ENCODE measurements at places on chromosomes 2 and 18.

DNA sequence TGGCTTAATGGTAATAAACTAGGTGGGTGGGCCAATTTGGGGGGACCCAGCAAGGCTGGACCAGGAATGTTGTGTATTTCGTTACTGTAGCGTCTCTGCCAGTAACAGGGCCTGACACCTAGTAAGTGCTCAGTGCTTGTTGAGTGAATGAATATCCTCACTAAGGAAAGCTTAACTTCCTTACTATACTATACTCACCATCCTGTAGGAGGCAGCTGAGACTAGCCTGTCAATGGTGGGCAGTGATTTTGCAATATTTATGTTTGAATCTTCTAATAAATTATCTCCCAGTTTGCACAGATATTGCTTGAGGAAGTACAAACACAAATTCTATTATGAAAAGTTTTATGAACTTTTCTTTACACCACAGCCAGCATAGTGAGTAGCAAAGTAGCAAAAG lies 370.7 kb upstream of the SYT4 start:
- no peak for DNase-seq

DNA sequence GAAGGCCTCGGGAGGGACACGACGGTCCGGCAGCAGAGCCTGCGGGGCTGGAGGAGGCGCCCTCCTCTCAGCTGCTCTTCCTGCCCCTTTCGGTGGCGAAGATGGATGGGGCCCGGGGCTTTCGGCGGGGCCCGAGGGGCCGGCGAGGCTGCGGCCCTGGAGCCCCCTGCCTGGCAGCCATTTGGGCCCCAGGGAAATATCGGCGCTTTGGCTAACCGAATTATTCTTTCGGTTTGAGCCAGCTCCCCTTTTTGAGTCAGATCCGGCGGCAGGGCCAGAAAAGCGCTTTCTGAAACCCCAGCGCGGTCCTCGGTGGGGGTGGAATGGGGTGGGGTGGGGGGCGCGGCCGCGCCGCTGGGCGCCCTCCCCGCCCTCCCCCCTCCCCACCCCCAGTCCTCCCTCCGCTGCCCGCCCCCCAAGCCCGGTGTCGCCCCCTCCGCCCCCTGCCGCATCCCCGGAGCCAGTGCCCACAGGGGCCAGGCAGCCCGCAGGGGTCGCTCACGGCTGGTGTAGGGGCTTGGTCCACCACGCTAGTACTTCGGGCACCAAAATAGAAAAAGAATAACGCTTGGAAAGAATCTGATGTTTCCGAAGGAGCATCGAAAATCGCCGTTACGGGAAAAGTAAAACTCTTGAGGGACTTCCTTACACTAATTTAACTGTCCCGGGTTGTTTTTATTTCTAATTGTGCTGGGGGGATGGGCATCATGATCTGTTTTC lies 9.1 kb upstream of the ARID5A start:
- DNase-seq, result no peak

GRCh38 chr2:156537141-156537540 lies 101.0 kb downstream of the GPD2 start:
- DNase-seq, result no peak

GRCh38 chr2:26757873-26758789 lies 6.0 kb upstream of the SLC35F6 start:
- no peak for DNase-seq

DNA sequence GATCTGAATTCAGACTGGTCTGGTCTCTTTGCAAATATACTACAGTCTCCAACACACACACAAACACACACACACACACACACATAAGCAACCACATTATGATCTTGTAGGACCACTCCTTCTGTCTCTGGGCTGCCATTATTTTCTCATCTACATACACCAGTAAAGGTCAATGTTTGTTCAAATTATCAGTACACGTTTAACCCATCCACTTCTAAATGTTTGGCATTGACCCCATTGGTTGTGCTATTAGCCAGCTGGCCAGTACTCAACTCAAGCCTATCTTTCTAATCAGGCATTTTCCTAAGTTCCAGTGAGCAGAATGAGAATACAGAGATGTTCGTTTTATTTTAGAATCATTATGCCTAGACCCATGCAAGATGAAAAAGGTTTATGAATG lies 186.4 kb downstream of the CNTNAP5 start:
- DNase-seq, result no peak

GRCh38 chr2:3265471-3265870 lies 112.1 kb downstream of the EIPR1 start:
- no peak for DNase-seq

DNA sequence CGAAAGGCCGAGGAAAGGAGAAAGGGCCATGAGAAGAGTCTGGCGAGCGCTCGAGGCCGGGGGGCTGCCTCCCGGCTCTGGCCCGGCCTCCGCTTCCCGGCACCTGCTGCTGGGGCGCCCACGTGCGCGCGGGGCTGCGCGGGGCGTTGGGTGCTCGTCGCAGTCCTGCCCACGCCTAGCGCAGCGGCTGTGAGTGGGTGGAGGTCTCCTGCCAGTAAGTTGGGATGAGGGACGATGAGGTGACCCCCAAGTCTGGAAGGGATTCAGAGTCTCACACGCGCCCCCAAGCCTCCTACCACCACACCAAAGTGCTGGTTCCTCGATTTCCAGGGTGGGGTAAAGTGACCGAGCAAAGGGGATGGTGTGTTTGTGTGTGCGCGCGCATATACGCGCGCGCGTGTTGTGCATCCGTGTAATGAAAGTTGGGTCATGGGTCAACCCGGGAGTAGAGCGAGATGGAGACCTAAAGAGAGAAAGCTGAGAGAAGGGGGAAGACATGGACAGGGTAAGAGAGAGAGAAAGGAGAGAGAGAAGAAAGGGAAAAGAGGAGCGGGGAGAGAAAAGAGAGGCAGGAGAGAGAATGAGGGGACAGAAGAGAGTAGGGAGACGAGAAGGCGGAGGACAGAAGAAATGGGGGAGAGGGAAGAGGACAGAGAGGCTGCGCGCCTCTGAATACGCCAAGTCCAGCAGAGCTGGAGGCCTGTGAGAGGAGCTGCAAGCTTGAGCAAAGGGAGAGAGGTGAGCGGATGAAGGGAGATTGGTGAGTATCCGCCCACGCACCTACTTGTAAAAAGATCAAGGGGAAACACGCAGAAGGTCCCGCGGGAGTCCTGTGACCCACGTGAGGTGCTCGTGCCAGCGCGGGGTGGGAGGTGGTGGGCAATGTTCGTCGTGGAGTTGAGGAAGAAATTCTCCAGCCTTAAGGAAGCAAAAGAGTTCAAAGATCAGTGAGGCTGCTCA lies 1.7 kb upstream of the NETO1 start:
- no peak for DNase-seq

DNA sequence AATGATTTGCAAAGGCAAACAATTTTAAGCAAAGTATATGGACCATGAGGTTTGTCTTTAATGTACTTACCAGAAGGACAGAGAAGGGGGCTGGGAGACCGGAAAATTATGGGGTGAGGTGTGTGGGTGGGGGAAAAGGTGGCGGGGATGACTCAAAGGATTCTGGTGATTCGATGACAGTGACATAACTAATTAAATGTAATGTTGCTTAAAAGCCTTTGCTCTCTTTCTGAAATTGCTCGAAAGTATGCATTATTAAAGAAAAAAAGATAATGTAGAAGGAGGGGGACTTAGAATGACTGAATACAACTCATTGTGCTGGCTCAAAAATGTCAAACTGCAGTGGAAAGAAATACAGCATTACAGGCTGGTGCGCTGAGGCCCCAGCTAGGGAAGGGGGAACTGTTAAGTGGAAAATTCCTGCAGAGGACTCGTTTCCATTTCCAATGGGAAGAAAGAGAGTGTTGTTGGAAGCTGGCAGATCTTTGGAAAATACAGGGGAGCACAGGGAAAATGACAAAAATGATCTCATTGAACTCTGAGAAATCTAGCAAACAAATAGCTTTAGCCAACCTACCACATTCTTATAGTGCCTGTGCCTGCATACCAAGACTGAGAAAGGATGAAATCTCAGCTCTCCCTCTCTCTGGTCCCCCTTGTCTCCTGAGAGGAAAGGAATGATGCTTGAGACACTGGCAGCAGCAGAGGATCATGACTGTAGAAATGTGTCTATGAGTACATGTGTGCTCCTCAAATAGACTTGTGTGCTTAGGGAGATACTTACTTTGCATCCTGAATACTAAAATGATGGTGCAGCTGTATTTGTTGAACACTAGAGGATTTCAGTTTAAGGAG lies 632.4 kb downstream of the NYAP2 start:
- DNase-seq, result no peak

DNA sequence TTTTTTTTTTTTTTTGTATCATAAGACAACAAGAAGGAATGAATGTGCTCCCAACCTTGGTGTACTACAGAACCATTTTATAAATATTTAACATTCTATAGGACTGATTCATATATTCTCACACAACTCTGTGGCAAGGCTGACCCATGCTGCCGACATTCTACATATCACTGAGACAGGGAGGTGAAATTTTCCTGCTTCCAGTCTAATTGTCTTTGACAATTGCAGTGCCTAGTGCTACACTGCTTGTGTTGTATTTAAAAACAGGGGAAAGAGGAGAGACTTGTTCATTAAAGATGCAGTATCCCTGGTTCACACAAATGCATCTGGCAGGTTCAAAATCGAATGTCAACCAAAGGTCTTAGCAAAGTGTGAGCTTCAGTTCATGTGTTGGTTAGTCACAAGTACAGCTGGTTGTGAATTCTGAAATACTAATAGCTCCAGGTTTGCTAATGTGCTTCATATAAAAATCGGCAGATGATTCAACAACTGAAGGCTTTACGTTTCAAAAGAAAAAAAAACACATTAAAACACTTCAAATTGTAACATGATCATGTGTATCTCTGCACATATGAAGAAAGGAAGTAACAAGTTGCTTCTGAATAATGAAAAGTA lies 130.8 kb downstream of the FIGN start:
- DNase-seq, result no peak

DNA sequence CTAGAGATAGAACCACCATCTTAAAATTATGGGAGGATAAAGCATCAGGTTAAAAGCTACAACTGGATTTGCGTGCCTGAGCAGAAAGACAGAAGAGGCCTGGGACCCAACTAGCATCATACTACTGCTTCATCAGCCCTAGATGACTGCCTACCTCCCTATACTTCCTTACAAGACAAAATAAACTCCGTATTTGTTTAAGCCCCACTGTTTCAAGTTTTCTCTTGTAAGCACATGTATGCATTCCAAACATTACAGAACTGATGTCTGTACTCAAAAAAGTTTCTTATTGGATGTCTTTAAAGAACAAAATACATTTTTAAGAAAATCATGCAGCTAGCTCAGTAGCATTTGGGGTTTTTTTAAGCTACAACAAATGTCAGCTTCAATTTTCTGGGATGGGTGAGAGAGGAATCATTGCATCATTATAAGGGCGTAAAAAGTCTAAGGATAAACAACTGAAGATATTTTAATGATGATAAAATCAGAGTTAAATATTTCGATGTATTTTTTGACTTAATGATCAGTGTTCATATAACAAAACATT lies 213.1 kb downstream of the EXOC6B start:
- DNase-seq, result no peak

- DNase-seq, result no peak
These were observed 5.3 kb downstream of the NRP2 start for GRCh38 chr2:205687641-205687956.

DNA sequence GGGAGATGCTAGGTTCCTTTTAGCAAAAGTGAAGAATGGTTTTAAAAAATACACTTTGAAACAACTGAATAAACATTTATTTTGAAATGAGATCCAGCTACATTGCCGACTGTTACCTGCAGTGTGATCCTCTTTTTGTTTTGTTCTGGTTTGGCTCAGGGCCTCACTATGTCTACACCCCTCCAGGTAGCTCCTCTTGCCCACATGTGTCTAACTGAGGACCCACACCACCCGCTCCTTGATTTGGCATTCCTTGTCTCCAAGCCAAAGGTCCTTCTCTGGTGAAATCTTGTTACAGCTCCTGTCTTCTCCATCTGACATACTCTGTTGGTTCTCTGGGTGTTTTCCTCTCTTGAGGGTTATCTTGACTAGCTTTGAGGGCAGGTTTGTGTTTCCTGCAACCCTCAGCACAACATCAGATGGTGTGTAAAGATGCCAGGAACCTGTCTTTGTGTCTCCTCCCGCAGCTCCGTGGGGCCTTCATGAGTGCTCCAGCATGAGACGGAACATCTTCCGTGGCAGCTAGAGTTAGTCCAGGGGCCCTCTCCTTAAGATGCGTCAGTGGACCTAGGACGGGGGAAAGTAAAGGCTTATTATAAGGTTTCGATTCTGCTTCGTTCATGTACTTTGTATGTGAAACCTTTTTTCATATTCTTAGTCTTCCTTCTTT lies 32.1 kb downstream of the MAP4K4 start:
- DNase-seq, result no peak

DNA sequence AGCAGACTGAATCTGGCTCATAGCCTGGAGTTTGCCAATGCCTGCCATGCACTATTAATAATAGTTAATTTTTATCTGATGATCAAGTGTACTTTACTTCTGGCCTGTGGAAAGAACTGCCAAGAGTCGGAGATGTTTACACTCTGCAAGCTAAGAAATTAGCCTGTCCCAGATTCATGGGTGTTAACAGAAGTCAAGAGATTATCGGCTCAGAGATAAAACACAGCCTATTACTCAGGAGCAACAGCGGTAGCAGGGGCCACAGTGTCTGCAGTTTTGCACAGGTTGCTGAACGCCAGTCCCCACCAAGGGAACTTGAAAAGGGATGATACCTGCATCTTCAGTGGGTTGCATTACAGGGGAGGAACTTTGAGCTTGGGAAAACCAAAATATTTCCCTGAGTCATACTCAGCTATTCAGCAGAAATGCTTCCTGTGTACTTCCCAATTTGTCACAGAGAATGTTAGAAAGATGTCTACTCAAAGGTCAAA lies 4.3 kb upstream of the ADI1 start:
- no peak for DNase-seq

- DNase-seq, result no peak
These were observed 97.6 kb upstream of the CABLES1 start for GRCh38 chr18:23037646-23038045.

- DNase-seq, result no peak
These were observed 379.7 kb downstream of the RND3 start for GRCh38 chr2:150107816-150108215.

- no peak for DNase-seq
These were observed 29.2 kb downstream of the SLC66A2 start for GRCh38 chr18:79921984-79922965.

- DNase-seq, result no peak
These were observed 69.0 kb downstream of the BABAM2 start for GRCh38 chr2:27959496-27959895.

- no peak for DNase-seq
These were observed 1142.0 kb upstream of the PIK3C3 start for GRCh38 chr18:40812981-40813515.

DNA sequence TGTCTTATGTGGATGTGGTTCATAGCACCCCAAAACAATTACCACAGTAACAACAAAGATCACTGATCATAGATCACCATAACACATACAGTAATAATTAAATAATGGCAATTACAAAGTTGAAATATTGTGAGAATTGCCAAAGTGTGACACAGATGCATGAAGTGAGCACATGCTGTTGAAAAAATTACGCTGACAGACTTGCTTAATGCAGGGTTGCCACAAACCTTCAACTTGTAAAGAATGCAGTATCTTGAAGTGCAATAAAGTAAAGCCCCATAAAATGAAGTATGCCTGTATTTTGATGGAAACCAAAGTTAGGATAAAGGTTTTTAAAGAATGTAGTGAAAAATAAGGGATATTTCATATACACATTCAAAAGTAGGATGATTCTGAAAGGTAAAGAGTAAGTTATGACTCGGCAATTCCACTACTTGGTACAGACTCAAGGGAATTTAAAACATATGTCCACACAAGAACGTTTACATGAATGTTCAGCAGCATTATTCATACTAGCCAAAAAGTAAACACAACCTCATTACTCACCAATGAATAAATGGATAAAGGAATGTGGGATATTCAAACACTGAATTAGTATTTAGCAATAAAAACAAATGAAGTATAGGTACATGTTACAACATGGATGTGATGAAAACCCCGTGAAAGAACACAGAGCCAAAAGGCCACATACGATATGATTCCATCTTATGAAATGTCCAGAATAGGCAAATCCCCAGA lies 61.6 kb downstream of the SCN9A start:
- no peak for DNase-seq
